ENCODE measurements at places on chromosomes 1 and 21. TPM values are rescaled to one million over a fixed set of nuclear protein-coding genes. Genes with fewer than 3 reads are reported as not detected.

DNA sequence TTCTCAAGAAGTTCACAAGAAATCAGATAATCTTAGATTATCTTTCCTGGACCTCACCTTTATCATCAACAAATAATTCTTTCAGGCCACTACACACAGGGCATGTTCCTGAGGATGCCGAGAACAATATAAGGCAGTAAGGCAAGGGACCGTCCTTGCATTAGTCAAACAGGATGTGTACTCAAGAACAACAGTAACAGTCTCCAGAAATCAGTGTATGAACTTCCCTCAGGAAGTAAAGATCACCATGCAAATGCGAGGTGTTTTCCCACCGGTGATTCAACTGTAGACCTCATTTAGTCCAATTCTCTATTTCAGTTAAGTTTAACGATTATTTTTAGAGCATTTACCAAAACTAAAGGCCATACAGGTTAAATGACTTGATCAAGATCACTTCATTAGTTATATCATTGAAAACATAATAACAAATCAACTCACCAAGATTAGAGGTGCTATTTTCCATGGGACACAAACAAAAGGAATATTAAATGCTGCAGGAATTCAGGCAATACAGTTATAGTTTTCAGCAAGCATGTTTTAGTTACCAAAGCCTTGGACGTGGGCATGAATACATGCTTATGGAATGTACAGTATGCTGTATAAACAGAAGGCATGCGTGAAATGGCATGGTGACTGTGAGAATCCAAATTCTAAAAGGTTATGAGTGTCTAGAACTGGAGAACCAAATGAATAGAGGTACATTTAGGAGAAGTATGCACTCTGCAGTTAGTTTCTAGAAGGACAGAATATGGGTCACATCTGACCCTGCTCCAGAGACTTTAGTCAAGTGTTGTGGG lies 145.2 kb downstream of the TNR start:
- DNase-seq = peak; percentile 21

GRCh38 chr1:203216274-203217138 lies 13.0 kb downstream of the CHIT1 start:
- DNase-seq = peak; percentile 78

DNA sequence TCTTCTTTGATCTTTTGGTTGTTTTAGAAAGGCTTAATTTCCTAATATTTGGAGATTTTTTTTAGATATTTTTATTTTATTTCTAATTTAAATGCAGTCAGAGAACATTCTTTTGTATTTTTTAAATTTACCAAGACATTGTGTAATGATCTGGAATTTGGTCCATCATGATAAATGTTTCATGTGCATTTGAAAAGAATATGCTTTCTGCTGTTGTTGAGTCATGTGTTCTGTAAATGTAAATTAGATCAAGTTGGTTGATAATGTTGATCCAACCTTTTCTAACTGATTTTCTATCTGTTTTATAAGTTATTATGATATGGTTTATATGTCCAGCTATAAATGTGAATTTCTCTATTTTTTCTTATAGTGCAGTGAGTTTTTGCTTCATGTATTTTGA lies 19.8 kb downstream of the UTS2 start:
- DNase-seq = no peak

- no peak for DNase-seq
These were observed 370.8 kb downstream of the RWDD3 start for GRCh38 chr1:95604771-95605170.

- peak; percentile 90 for DNase-seq
These were observed 29.9 kb upstream of the TMEM61 start for GRCh38 chr1:54950369-54951163.

DNA sequence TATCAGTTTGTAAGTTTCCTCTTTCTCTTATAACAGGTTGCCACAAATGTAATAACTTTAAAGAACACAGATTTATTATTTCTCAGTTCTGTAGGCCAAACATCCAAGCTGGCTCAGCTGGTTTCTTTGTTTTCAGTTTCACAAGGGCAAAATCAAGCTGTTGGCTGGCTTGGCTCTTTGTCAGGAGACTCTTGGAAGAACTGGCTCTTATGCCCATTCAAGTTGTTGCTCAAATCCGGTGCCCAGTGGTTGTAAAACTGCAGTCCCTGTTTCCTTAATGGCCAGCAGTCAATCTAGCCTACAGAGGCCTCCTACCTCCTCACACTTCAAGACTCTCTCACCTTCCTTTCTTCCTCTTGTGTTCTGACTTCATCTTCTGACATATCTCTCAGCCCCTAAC lies 1171.0 kb downstream of the MRPL39 start:
- no peak for DNase-seq

- no peak for DNase-seq
These were observed 609.2 kb downstream of the LMO4 start for GRCh38 chr1:87937831-87938395.

GRCh38 chr1:92804721-92805201 lies 19.9 kb upstream of the EVI5 start:
- peak; percentile 98 for DNase-seq

- DNase-seq = no peak
These were observed 8.8 kb upstream of the TIAM1 start for GRCh38 chr21:31352836-31353235.

GRCh38 chr1:64474665-64475439 lies 4.9 kb downstream of the CACHD1 start:
- no peak for DNase-seq

GRCh38 chr1:27973771-27974416 lies 14.1 kb downstream of the XKR8 start:
- no peak for DNase-seq

- no peak for DNase-seq
These were observed 66.8 kb upstream of the JUN start for GRCh38 chr1:58850636-58851035.

DNA sequence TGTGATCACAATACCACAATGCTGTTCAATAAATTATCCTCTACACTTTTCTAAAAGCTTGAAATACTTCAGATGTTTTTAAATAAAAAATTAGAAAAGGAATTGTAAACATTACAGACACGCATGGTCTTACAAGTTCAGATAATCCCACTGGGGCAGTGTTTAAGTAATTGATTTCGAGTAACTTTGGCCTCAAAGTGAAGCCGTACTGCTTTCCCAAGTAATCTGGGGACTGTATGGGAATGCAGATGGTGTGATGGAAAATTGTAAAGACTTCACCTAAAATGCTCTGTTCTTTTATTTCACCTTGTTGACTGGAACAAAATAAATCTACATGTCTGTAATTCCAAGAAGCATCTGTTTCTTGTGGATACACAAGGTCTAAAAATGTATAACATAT lies 401.7 kb upstream of the LYPLAL1 start:
- no peak for DNase-seq

DNA sequence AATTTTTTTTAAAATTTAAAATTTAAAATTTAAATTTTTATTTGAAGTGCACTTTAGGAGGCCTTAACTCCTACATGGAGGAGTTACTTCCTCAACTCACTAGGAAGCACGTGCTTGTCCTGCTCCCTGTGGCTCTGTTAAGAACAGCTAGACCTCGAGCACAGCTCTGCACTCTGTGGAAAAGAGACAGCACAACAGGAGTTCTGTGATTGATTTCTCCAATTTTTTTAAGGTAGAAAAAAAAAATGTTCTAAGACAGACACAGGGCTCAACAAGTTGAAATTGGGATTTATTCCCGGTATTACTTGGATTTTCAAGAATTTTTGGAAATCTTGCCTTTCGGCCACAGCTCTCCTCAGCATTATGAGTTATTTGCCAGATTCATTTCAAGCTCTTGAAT lies 356.6 kb upstream of the LYPLAL1 start:
- no peak for DNase-seq

DNA sequence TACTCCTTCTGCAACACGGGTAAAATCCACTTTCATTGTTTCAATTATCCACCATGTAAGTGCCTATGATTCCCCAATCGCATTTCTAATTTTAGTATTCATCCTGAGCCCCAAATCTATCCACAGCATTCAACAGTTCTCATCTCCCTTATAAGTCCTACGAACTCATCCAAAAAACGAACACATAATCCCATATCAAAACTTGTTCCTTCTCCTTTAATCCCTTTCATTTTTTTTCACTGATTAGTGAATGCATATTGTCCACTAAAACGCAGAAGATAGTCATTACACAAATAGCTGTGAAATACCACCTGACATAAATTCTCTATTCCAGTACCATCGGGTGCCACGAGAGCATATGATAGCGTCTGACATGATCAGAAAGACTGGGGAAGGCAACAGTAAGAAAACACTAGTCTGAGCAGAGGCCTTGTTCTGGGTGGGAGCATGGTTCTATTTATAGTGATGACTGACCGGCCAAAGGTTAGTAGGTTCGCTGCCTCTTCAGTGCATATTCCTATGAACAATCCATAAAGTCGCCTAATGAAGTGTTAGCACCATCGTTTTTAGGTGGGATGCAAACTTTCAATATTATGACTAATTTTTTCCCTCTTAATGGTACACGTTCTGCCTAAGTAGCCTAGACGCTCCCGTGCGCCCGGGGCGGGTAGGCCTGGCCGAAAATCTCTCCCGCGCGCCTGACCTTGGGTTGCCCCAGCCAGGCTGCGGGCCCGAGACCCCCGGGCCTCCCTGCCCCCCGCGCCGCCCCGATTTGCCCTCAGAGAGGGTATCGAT lies 648 bp downstream of the ATP5PF start:
- DNase-seq = peak; percentile 38

DNA sequence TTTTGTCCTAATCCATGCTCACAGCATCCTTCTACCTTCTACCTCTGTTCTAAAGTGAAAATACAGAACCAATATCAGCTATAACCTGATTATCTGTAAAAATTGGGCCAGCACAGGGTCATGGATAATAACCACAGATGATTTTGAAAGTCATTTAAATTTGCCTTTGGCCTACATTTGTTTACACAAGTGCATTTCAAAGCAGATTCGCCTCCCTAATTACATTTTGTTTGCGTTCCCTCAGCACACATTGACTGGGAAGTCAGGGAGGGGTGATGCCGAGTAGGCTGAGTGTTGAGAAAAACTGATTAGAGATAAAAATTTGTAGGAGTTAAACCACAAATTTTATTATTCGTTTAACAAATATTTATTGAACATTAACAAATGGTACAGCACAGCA lies 19.2 kb upstream of the RGS8 start:
- no peak for DNase-seq

DNA sequence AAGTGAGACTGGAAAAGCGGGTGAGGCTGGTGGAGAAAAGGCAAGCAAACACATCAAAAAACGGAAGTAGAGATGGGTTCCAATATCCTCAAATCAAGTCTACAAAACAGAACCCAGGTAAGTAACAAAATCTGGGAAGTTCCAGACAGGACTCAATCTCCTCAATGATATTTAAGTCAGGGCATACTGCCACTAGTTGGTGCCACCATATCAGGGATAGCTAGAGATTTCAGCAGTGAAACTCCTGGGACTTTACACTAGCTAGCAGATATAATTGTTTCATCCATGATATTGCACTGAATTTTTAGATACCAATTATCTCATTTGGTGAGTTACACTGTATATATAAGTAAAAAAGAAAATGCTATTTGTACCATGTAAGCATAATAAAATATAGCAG lies 52.0 kb downstream of the EYA3 start:
- DNase-seq = no peak

DNA sequence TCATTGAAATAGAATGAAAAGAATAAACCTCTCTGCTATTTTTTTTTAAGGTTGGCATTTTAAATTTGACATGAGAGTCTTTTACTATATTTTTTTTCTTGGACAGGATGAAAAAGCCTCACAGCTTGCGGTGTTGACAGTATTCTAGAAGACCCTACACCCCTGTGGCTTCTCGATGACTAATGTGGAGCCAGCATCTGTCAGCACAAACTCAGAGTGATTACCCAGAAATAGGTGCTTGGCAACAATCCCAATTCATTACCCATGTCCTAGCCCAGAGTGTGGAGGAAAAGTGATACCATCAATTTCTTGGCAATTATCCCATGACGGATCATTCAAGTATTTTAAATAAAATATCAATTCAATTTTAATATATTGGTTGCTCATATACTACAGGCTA lies 186.8 kb upstream of the MAP1LC3C start:
- no peak for DNase-seq

DNA sequence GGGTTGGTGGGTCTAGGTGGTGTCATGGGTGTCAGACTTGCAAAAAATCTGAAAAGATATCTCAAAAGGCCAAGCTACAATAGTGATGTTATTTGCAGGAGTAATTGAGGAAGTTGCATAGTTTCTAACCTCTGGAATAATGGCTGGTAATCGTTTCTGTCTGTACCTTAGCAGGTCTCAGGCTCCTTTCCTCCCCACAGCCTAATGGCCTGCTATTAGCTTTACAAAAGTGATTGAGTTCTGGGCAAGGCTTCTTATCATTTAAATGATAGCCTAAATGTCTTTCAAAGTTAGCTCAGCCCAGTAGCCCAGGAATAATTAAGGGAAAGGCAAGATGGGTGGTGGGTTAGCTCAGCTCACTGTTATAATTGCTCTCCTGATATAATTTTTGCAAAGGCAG lies 37.7 kb upstream of the IGSF5 start:
- DNase-seq = no peak

DNA sequence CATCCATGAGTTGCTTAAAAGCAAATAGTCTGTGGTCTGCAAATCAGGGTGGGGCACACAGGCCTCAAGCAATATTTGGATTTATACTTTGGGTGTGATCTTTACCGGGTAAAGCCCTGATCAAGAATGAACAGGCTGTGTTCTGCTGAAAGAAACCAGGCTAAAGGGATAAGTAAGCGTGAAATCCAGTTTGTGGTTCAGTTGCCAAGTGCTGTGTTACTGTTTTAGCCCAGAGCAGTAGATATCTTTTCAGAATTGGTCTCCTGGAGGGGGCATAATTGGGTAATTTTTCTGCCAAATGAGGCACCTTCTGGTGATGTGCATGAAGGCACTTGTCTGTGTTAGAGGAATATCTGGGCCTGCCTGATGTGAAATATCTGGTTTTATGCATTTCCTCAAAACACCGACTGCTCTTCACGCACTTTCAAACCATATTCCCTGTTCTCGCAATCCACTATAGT lies 21.4 kb downstream of the AIM2 start:
- peak; percentile 23 for DNase-seq

DNA sequence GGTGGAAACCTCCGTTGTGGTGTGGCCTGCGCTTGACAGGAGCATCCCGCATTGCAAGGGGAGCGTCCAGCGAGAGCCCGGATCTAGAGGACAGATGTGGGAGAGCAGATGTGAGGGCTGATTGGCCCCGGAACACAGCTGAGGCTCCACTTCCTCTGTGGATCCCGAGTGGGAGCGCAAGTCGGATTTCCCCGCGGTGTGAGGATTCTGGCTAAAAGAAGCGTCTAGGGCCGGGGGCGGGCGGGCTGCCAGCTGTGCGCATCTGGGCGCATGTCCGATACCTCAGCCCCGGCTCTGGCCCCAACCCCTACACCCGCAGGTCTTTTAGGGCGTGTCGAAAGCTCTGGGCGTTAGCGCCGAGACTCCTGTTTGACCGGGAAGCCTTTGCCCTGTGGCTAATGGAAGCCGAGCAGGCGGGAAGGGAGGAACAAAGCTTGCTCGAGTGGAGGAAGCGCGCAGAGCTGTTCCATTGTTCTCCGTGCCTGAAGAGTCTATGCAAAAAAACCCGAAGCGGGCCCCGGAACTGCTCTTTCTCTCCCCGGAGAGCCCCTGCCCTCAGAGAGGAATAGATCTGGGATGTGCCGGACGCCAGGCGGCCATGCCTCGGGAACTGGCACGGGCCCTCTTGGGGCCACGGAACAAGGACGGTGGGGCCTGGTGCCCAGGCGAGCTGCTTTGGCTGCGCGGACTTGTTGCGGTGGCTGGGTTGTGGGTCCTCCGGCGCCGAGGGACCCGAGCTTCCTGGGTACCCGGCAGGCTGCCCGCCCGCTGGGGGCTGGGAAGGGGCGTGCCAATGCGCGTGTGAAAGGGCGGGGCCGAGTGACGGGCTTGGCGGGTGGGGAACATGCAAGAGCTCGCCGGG lies 111.1 kb downstream of the NAV1 start:
- peak; percentile 87 for DNase-seq

Gene PADI4
- not detected for total RNA-seq

Gene NPPA
- total RNA-seq = not detected

Gene CFHR2
- total RNA-seq = not detected

Data from fibroblast of villous mesenchyme (primary cell).